Breast epithelium (tissue), 4 donors: ENCODE measurements at places on chromosomes 12 and 14. TPM values are rescaled to one million over a fixed set of nuclear protein-coding genes. Genes with fewer than 3 reads are reported as not detected.

DNA sequence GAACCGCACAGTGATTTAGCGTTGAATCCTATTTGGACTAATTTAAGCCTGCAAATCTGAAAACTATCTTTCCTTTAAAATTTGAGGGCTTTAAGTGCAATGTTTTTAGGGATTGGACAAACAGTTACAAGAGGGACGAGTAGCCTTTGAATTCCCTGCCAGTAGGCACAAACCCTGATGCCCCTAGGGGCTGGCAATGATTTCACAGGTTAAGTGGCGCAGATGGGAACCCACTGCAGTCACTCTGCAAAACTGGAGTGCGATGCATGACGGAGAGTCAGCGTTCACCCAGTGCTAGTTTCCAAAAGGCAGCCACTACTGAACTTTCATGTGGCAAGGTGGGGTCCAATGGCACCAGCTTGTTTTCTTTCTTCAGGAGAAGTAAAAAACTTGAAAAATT, 99.4 kb upstream of the FRMD6 start:
- DNase-seq = no peak

Gene TAS2R14
- 3.7 TPM for total RNA-seq

DNA sequence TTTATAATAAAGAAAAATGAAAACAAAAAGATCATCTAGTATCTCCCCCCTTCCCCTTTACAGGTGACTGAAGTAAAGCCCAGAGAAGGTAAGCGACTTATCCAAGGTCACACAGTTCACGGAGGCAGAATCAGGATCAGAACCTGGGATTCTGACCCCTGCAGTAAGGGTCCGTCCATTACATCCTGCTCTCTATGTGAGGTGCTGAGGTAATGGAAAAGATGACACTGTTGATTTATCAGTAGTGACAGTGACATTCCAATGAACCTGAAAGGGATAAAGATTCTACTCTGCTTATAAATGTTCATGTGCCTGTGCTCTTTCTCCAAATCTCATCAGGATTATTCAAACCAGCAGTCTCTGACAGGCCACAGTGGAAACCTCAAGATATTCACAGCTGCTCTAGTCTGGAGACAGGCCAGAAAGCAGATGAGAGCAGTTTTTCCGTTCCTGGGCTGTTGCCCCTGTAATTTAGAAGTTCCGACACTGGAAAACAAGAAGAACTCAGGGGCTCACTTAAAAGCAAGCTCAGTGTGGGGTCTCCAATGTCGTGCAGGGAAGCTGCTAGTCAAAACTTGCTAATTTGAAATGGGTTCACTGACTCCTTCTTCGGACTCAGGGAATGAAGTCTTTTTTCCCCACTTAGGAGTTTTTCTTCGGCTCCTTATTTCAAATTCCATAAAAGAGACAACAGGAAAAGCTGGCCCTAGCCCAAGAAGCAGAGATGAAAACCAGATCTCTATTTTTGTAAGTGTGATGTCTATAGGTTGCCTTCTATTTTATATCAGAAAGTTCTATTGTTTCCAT, 131.8 kb upstream of the EEA1 start:
- DNase-seq = no peak

Gene NFATC4
- 32.8 TPM for total RNA-seq

Gene FAR2
- 18.2 TPM for total RNA-seq

Gene RNASE3
- not detected for total RNA-seq

GRCh38 chr12:71958457-71958856, 19.8 kb downstream of the TPH2 start:
- no peak for DNase-seq

- no peak for DNase-seq
Measured at GRCh38 chr14:100291305-100292075, 14.8 kb downstream of the SLC25A29 start.

DNA sequence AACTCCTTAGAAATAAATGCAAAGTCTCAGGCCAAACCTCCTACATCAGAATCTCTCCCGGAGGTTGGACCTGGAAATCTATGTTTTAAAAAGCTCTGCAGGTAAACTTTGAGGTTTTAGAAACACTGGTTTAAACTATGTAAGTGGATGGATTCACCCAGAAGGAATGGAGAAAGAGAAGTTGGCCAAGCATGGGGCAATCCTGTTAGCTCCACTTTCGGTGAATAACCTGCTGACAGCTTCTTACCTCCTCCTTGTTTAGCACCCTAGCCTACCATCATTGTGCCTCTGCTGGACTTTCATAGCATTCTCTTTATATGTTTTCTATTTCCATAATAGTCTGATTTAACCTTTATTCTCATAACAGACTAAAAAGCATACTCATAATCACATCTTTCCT, 3.0 kb upstream of the ARHGDIB start:
- DNase-seq = no peak

Gene RERGL
- 9.1 TPM for total RNA-seq

Gene IFNG
- total RNA-seq = not detected

Gene OR4K15
- total RNA-seq = not detected

Gene PSMA6
- 156 TPM for total RNA-seq

DNA sequence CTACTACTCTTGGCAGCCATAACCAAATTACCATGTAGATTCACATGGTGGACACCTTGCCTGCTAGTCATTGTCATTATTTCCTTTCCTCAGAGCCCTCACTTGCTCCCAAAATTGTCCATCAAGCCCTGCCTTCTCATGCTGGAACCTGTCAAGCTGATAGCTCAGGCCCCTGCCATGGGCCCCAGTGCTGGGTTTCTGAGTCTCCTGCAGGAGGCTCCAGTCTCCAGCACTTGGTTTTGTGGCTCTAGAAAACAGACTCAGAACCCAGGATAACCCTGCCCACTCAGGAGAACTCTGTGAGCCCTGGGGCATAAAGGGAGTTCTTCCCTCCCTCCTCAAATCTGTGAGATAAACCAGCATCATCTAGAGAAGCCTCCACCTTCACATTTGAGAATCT, 10.8 kb downstream of the KRT71 start:
- no peak for DNase-seq

Gene TMEM119
- total RNA-seq = 12.5 TPM

Gene TAS2R31
- 6.1 TPM for total RNA-seq

Gene FAM181A
- total RNA-seq = not detected

GRCh38 chr14:100893228-100893601, 10.3 kb downstream of the RTL1 start:
- DNase-seq = no peak

Gene MORN3
- total RNA-seq = not detected

GRCh38 chr12:61870658-61871484, 389.3 kb upstream of the USP15 start:
- no peak for DNase-seq

DNA sequence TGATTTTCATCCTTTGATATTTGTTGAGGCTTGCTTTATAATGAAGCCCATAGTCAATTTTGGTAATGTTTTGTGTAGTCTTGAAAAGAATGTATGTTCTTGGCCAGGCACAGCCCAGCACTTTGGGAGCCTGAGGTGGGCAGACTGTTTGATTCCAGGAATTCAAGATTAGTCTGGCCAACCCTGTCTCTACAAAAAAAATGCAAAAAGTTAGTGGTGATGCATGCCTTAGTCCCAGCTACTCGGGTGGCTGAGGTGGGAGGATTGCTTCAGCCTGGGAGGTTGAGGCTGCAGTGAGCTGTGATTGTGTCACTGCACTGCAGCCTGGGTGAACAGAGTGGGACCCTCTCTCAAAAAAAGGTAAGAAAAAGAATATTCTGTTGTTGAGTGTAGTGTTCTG, 10.8 kb downstream of the ETNK1 start:
- no peak for DNase-seq

GRCh38 chr14:56659964-56660551, 80.5 kb downstream of the TMEM260 start:
- no peak for DNase-seq

DNA sequence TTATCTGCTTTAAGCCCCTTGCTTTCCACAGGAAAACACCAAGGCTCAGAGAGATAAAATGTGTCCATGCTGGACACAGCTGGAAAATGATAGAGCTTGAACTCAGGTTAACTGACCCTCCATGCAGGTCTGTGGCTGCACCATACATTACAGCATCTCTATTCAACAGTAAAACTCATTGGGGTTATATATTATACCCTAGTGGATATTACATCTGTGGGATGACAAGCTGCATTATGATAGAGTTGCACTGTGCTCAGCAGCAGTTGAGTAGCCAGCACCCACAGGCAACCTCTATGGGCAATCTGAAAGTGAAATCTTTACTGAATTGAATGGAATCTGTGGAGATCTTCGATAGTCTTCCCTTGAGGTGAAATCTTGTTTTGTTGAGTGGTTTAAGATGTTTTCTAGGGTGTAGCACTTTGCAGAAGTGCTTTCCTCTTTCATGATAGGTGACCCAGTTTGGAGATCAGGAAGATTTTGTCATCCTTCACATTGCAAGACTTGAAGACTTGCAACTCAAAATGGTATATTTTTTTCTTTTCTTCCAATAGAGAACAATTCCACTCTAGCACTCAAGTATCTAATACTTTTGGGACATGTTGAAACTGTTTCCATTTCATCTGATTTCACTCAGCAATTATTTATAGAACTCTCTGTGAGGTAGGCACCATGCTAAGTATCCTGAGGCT, 389.2 kb downstream of the RAD51B start:
- no peak for DNase-seq

DNA sequence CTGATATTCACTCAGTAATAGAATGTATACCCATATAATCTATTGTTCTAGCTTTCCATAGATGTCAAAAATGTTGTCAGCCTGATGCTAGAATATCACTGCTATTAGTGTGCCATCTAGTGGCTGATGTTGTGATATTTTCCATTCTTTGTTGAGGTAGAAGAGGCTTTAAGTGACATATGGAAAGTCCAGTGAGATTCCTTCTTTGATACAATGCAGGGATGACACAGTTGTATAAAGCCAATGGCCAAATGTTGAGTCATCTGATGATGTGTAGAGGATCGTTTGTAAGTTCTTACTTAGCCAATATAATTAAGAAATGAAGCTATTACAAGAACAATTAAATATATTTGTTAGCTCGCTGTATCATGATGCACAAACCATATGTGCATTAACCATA, 58.1 kb upstream of the PCED1B start:
- no peak for DNase-seq

Gene RASAL1
- total RNA-seq = not detected

Gene KLRC1
- 3.3 TPM for total RNA-seq

DNA sequence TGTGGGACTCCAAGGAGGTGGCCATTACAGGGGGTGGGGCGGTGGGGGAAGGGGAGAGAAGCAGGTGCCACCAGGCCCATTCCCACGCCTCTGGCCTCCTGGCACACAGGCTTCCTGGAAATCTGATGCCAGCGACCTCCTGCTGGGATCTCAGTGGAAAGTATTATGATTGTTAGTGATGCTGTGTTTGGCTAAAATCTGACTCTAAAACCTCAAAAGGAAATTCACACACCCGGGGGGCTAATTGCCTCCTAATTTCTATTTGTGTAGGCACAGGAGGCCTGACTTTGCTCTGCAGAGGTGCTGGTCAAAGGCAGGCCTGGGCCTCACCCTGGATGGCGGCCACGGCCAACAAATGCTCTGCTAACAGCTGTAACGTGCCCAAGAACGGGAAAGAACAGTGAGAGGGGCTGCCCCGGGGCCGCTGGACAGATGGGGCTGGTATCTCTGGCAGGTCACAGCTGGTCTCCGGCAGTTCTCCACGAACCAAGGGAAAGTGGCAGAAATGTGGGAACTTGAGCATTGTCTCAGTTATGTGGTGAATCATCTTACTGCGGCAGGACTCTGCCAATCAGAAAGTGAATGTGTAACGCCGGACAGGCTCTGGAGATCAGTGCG, 14.3 kb downstream of the FAM181A start:
- peak; percentile 73 for DNase-seq

Gene HSPA2
- 33.1 TPM for total RNA-seq

Gene MAP3K9
- 0.16 TPM for total RNA-seq
